Activated T-cell treated with anti-CD3 and anti-CD28 coated beads, Interleukin-2, amount 50 U/mL, for 72 hours (primary cell): ENCODE measurements at places on chromosomes 2 and 18. TPM values are rescaled to one million over a fixed set of nuclear protein-coding genes. Genes with fewer than 3 reads are reported as not detected.

The TEX44 gene
- not detected for total RNA-seq

The DRC1 gene
- 0.17 TPM for total RNA-seq

The DOK6 gene
- not detected for total RNA-seq

- DNase-seq: no peak
Measured at GRCh38 chr2:236816197-236817170, 246.9 kb downstream of the ACKR3 start.

- no peak for DNase-seq
Measured at GRCh38 chr18:9488538-9488937, 13.2 kb downstream of the RALBP1 start.
